ENCODE measurements at places on chromosomes 2 and 18.

DNA sequence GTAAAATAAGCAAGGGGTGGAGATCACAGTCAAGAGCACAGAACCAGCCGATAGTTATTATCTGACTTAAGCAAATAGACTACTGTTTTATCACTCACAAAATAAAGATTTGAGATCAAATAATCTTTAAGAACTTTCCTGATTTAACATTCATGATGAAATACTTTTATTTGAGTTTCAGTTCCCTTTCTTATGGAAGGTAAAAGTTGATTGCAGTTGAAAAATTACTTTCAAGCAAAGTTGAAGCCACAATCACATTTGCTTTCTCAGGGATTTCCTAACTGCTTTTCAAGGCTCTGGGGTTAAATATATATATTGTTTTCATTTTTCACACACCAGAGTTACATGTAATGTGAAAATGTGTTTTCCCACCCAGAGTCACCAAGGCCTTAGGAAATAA lies 599.5 kb downstream of the KCNJ3 start:
- DNase-seq: no peak

DNA sequence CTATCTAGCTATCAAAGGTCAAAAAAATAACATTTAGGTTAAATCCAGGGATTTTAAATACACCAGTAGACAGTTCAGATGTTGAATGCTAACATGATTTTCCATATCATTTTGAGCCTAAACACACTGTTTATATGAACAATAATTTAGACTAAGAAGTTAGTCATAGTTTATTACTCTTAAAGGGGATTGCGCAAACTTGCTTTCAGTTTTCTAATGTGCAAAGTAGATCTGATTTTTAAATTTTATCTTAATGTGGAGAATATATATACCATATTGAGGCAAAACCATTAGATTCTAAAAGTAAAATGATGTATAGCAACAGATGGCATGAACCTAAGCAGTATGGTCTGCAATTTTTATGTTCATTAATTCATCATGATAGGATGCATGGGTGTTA lies 76.6 kb downstream of the CDH7 start:
- no peak for DNase-seq

GRCh38 chr2:169193618-169194017 lies 124.3 kb downstream of the DHRS9 start:
- DNase-seq: no peak

GRCh38 chr2:226184540-226184939 lies 615.1 kb downstream of the IRS1 start:
- DNase-seq: no peak
